GF-D8 (cell line): ENCODE measurements at places on chromosomes 7 and 10.

DNA sequence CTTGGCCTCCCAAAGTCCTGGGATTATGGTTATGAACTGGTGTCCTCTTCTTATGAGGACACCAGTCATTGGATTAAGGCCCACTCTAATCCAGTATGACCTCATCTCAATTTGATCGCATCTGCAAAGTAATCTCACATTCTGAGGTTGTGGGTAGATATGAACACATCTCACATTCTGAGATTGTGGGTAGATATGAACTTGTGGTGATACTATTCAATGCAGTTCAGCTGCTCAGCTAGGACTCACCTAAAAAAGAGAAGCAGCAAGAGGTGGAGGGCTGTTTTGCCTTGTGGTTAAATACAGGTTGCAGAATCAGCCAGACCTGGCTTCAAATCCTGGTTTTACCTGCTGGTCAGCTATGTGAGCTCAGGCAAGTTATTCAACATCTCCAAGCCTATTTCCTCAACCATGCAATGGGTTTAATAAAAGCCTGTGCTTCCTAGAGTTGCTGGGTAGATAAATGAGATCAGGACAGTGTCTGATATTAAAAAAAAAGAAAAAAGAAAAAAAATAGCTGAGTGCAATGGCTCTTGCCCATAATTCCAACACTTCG, 8.5 kb upstream of the BAG3 start:
- peak; percentile 46 for DNase-seq

DNA sequence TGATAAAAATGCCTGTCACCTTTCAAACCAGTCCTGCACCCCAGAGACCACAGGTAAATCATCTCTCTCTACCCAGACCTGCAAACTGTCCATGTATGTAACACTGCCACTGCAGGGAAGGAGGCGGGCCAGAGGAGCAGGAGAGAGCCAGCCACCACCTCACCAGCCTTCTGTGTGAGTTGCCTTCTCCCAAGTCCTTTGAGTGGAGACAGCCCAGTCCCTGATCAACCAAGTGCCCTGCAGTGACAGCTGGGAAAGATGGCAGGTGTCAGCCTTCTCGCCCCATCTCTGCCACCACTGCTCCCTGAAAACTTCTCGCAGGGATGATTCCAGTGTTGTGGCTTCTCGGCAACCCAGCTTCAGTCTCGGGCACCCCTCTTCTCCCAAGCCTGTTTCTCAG, 42.4 kb downstream of the MTURN start:
- no peak for DNase-seq

DNA sequence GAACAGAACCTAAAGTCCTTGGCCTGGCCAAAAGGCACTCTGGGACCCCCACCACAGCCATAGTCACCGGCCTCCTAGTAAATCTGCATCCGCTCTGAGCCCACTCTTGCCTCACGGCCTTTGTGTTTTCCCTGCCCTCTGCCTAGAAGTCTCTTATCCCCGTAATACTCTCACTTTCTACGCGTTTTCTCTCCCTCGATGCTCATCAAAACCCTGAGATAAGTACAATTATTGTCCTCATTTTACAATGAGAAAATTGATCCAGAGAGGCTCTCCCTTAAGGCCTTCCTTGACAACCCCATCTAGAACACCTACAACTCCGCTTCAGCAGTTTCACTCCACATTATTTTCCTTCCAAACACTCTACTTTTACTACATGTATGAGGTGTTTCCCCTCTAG, 1.5 kb upstream of the SFXN4 start:
- no peak for DNase-seq

DNA sequence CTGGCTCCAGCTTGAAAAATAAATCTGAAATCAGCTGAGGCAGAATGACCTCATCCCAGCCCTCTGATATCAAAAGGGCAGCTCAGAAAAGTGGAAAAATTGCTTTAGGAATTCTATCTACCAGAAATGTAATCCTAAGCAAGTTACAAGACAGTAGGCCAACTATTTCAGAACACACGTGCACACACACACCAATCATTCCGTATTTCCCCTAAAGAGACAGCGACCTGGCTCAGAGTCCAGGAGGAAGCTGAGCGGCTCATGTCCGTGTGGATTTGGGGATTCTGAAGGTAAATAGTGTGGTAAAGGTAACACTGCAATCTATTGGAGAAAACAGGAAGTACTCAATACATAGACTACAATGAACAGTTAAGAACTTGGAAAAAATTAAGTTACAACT, 288.2 kb downstream of the CALN1 start:
- no peak for DNase-seq

DNA sequence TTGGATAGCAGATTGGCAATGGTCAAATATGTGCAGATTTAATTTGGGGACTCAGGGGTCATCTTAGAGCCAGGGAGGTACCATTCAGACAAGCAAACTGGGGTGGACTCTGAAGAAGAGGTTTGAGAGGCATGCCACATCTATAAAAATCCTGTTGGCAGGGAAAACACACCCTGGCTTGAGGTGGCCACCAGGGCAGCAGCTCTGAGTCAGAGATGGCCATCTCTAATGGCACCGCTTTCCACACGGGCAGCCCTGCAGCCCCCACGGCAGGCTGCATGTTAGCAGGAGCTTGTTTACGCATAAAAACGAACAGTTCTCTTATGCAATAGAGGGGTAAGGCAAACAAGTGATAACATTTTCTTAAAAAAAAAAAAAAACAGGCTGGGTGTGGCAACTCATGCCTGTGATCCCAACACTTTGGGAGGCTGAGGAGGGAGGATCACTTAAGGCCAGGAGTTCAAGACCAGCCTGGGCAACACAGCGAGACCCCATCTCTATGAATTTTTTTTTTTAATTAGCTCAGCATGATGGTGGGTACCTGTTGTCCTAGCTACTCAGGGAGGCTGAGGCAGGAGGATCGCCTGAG, 14.9 kb downstream of the DLG5 start:
- no peak for DNase-seq
